ENCODE measurements at places on chromosomes 1 and 21. TPM values are rescaled to one million over a fixed set of nuclear protein-coding genes. Genes with fewer than 3 reads are reported as not detected.

The KIF26B gene
- 0.01 TPM for polyA plus RNA-seq

The LCE2B gene
- polyA plus RNA-seq, result not detected

The NFIA gene
- polyA plus RNA-seq, result 1.4 TPM

The KRTAP7-1 gene
- polyA plus RNA-seq, result not detected

The FCER1G gene
- 16.6 TPM for polyA plus RNA-seq

- DNase-seq, result no peak
Measured at GRCh38 chr1:210259561-210259960, 27.0 kb downstream of the SERTAD4 start.

DNA sequence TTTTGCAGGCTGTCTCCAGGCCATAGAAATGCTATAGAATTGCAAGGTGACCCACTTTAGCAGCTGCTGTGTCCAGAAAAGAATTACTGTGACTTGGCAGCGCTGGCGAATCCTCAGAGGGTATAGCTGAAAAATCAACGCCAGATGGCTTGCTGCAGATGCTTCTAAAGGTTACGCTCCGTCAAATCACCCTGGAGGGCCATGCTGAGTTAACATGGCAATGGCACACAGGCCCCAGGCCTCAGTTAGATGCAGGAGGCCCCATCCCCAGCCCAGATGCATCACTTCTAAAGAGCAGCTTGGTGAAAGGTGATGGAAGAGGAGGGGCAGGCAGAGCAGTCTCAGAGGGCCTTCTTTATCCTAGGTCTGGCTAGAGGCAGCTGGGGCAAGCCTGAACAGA, 18.0 kb downstream of the KIAA1614 start:
- DNase-seq, result no peak

DNA sequence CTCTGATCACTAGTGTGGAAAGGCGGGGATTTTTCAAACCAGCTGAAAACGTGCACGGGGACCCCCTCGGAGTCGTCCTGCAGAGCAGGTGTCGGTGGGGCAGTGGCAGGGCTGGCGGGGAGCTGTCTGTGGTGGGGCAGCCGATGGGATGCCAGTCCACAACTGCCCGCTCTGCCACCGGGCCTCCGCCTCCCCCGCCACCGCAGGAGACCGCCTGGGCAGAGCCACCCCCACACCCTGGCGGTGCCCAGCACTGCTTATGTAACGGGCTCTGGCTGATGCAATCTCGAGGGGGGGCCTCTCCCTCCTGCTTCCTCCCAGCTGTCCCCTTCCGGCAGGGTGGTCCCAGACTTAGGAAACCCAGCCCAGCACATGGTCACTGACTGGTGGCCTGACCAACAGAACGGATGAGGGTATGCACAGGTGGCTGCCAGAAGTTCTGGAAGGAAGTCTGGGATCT, 9.3 kb downstream of the CHD5 start:
- no peak for DNase-seq

- DNase-seq, result no peak
Measured at GRCh38 chr1:181430015-181430885, 53.1 kb upstream of the CACNA1E start.

DNA sequence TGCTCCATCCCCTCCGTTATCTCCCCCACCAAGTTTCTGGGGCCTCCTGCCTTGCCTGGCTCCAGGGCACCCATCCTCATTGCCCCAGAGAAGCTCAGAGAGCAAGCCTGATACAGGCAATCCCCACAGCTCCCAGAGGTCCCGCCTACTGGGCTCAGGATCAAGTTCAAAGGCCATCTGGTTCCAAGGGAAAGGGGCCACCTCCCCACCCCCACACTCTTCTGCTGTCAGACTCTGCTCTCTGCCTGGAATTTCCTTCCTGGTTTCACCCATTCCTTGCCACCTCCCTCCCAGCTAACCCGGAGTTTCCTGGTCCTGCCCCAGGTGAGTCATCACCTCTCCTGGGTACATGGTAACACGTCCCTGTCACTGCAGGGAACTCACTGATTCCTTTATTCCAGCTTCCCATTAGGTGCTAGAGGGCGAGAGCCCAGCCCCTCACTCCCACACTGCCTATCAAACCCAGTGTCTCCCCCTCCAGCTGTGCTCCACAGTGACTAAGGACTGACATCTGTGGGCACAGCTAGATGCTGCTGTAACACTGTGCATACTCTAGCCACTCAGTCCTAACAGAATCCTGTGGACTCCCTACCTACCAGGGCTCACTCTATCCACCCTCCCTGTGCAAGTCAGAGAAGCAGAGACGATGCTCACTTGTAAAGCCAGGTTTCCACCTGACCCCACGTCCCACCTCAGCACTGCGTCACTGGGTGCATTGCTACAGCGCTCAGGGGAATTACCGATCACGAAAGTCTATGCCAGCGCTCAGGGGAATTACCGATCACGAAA, 21.8 kb downstream of the RSPH1 start:
- DNase-seq, result peak; percentile 51

DNA sequence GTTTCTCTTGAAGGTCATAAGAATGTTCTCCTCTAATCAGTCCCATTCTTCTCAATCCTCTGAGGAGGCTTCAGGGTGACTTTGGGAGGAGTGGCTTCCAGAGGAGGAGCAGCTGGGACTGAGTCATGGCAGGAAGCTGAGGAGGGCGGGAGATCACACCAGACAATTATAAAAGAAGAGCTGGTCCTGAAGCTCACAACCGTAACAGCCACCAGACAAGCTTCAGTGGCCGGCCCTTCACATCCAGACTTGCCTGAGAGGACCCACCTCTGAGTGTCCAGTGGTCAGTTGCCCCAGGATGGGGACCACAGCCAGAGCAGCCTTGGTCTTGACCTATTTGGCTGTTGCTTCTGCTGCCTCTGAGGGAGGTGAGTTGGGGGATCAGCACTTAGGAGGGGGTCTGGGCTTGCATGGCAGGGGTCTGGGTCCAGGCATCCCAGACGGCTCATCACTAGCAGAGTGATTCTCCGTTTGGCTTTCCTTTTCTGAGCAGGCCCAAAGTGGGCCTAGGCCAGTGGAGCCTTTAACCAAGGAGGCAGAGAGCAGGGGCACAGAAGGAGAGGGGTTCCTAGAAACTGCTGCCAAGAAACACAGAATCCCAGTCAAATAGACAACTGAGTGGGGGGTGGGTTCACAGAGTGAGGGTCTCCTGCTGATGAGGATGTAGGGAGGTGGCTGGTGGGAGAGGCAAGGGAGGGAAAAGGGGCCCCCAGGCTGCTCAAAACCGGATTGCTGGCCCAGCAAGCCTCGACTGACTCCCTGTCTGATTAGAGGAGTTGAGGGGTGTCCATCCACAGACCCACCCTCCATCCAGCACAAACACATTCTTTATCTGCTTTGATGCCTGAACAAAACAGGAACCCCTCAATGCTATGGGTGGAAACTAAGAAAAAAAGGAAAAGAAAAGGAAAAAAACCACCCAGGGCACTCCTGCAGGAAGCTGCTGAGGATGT, at the start of gene ECM1:
ECM1 (plus strand) TSS at position 198 of the 953 bp plus-strand sequence; CDS start at position 299, 101 bp downstream.
- no peak for DNase-seq

DNA sequence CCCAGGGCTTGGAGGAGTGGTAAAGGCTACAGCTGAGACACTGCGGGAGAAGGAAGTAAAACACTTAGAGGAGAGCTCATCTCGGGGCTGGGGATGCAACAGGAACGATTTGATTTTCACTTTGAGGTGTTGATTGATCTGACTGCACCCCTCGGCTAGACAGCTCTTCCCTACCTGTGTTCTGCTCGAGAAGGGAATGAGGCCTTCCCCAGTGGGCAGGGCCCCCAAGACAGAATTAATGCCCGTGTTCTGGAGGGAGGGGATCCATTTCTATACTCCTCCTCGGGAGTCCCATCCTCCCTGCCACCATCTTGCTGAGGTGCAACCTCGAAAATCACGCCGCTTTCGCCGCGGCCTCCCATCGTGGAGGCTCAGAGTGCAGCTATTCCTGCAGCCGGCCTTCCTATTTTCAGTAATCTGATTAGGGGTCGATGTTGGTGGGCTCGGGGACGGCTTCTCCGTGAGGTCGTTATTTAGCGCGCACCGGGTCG, 2.4 kb downstream of the ATP2B4 start:
- no peak for DNase-seq

- DNase-seq, result no peak
Measured at GRCh38 chr1:2989976-2990375, 31.3 kb upstream of the ACTRT2 start.

GRCh38 chr1:177748080-177748801, 221.6 kb downstream of the SEC16B start:
- no peak for DNase-seq

DNA sequence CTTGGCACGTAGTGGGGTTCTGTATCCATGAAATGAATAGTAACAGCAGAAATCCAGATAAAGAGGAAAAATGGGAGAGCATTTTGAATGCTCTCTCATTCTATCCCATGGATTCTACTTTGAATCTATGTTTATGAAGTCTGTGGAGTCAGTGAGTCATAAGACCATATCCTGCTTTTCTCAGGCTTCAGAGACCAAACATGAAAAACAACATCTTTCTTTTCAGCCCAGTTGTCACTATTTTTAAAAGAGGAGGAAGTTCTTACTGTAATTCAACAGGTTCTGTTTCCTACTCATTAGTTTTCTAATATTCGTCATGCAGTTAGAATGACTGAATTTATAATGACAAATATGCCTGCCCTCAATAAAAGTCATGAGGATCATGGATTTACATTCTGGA, 39.4 kb upstream of the CD55 start:
- no peak for DNase-seq

GRCh38 chr21:31298618-31299269, 45.3 kb downstream of the TIAM1 start:
- DNase-seq, result no peak
